Stimulated activated CD4-positive, alpha-beta T cell treated with anti-CD3 and anti-CD28 coated beads, Interleukin-2, amount 100 ng/mL, for 24 hours (primary cell): ENCODE measurements at places on chromosomes 4 and X.

GRCh38 chr4:107666134-107666533 lies 53.9 kb downstream of the PAPSS1 start:
- DNase-seq = no peak

DNA sequence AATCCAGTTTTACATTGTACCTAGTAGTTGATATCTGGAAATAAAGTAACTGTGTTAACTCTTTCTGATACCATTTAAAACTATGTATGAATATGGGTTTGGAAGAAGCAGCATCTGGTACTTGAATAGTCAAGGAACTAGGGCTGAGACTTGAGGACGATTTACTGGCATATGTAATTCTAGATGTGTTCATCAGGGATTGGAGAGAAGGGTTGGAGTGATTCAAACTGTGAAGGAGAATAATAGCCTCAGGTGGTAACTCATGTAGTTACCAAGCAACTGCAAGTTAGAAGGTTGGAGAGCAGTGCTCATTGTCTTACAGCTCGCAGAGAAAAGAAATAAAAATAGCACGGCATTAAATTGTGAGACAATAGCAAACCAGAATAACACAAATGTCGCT lies 29.5 kb upstream of the TXLNG start:
- DNase-seq = no peak

DNA sequence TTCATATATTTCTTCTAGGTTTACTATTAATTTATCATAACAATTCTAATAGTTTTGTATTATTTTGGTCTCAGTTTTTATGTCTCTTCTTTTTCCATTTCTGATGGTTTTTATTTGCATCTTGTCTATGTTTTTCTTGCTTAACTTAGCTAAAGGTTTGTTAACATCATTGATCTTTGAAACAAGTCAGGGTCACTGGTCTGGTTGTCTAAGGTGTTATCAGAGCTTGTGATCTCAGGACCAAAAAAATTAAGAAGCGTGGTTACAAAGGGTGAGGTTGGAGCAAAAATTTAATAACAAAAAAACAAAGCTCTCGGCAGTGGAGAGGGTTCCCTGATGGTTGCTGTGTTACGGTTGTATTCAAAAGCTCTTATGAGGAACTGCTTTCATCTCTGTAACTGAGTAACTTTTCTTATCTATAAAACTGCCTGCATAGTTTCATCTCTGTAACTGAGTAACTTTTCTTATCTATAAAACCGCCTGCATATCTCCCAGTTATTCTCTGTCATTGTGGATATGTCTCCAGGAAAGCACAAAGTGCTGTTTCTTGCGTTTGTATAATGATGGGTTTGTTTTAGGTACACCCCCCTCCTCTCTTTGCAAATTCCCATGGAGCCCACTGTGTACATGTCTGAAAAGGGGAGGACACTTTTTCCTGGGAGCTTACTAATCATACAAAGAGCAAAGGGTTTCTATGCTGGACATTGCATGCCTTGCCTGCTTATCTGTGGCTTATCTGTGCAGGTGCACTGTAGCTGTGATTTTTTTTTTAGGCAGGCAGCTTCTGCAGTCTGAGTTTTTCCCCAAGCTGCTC lies 62.4 kb upstream of the UGT2B15 start:
- no peak for DNase-seq

DNA sequence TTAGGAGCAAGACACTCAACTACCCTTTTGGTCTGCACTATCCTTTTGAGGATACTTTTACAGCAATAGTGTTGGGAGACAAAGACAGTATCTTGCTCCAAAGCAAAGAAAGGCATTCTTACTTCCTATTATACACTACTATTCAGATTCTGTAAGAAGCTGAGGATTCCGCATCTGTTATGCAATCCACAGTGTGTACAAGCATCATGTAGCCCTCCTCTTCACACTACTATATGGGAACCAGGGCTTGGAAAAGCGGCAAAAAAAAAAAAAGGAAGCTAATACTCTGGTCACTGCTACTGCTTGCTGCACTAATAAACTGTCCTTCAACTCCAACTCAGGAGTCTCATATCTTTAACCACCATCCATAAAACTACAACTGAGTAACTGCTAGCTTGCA lies 59.1 kb downstream of the FBXW7 start:
- no peak for DNase-seq

DNA sequence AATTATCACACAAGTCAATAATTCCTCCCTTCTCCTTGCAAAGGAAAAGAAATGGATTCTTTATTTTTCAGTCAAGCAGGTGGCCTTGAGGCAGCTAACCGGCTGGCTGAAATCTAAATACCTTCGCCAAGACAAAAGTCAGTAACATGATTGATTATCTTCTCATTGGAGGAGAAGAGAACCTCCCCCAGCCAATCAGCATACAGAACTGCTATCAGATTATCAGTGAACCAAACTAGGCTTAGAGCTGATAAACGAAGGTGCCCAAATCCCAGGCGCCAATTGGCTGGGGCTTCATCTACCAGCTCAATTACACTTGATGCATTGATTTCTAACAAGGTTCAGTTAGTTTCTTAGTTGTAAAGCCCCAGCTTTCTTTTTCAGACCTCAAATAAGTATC lies 152.4 kb upstream of the NOCT start:
- DNase-seq = no peak

GRCh38 chr4:39976945-39977488 lies 694 bp downstream of the PDS5A start:
- DNase-seq = peak; percentile 59
